ENCODE measurements at places on chromosomes 6 and 20. TPM values are rescaled to one million over a fixed set of nuclear protein-coding genes. Genes with fewer than 3 reads are reported as not detected.

- DNase-seq = no peak
Observed at GRCh38 chr6:129455126-129455769, 254.7 kb downstream of the ARHGAP18 start.

- no peak for DNase-seq
Observed at GRCh38 chr20:64231621-64232550, 23.7 kb upstream of the PCMTD2 start.

GRCh38 chr20:24649787-24650490, 180.5 kb downstream of the SYNDIG1 start:
- no peak for DNase-seq

DNA sequence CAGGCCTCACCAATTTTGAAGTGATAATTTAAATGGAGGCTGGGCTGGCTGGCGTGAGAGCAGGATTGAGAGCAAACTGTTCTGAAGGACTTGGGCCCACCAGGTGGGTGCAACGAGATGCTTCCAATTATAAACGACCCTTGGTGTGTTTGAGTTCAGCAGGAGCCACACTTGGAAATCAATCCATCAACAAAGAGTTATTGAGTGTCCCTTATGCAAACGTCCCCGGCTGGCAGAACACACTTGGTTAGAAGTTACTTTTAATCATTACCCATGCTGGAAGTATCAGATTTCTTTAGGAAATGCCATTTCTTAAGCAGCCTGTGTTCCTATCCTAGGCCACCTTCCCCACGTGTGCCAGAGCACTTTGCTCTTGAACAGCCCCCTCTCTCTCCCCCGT, 37.8 kb upstream of the ZNF831 start:
- no peak for DNase-seq

- DNase-seq = no peak
Observed at GRCh38 chr6:96234444-96234843, 218.7 kb downstream of the FUT9 start.

DNA sequence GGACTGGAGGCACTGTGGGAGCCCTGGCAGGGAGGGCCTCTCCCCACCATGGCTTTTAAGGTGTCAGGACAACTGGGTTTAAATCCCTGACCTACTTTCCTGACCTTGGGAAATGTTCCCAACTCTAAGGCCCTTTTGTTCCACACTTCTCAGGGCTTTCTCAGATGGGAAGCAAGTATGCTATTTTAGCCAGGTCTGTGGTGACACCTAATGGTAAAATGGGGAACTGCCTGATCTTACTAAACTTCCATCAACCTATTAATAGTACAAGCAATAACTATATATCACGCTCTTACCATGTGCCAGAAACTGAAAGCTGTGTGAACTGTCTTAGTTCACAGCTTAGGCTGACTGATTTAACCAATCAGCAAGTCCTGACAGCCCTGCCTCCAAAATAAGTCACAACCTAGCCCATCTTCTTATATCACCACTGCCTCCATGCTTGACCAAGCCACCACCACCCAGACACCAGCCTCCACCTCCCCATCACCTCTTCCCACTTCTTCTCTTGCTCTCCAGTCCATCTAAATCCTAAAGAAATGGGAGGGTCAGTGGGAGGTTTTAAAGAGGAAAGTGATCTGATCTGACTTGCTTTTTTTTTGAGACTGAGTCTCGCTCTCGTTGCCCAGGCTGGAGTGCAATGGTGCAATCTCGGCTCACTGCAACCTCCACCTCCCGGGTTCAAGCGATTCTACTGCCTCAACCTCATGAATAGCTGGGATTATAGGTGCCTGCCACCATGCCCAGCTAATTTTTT, 6.9 kb upstream of the BLCAP start:
- peak; percentile 70 for DNase-seq

- no peak for DNase-seq
Observed at GRCh38 chr6:133707456-133707855, 181.5 kb upstream of the TCF21 start.

DNA sequence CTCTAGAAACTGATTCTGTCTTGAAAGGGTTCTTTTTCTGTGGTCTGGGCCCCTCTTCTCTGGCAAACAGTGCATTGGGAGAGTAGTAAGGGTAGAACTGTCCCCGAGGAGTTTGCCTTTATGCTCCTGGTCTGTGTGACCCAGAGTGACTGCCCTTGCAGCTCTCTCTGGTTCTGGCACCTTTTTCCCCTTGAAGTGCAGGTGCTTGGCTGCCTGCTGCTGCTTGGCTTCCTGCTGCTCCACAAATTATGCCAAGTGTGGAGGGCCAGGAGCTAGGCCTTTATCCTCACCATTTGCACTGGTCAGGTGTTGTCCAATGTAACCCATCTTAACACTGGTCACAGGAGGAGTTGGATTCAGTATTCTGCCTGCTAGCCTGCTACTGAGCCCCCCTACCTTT, 11.2 kb downstream of the KIZ start:
- no peak for DNase-seq

PET117 gene
- 37.1 TPM for total RNA-seq

GHRH gene
- not detected for total RNA-seq

CENPW gene
- total RNA-seq = not detected
